ENCODE measurements at places on chromosomes 12 and 14.

GRCh38 chr14:68476212-68477109 is 316.4 kb downstream of the ZFP36L1 start:
- DNase-seq: no peak

- no peak for DNase-seq
Measured at GRCh38 chr12:86748894-86749293, 492.7 kb upstream of the MGAT4C start.

- no peak for DNase-seq
Measured at GRCh38 chr12:53795927-53796326, 44.1 kb upstream of the CISTR start.

DNA sequence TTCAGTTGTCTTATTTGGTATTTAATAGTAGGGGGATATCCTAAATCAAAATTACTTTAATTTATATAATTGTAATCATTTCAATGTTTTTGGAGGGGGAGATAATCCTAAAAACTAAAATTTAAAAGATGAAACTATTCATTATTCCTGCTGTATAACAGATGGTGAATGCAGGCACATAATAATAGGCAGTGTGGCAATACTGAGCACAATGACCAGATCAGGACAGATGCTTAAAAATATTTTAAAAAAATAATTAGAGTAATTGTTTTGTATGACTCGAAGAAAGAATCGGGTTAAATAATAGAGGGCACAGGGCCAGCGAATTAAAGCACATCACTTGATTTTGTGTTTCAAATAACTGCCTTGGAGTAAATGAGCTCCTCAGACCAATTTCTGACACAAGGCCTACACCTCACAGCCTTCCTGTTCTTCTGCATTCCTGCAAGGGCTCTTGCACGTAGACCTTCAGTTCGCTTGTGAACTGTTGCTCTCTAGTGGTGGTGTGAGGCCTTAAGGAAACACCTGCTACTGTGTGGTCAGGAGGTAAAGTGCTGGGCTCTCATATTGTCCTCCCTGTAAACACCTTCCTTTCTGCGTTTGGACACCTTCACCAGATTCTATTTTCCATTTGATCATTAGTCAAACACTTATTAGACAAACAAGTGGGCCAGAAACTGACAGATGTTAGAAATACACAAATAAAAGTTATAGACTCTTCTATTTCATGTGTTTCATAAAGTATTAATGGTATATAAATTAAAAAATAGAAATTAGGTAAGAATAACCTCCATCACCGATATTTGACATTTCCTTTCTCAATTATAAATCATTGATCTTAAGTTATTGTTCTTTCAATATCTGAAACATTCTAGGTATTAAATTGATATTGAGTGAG is 29.3 kb upstream of the KLRF1 start:
- peak; percentile 13 for DNase-seq

GRCh38 chr12:91274916-91275315 is 92.3 kb upstream of the DCN start:
- no peak for DNase-seq

DNA sequence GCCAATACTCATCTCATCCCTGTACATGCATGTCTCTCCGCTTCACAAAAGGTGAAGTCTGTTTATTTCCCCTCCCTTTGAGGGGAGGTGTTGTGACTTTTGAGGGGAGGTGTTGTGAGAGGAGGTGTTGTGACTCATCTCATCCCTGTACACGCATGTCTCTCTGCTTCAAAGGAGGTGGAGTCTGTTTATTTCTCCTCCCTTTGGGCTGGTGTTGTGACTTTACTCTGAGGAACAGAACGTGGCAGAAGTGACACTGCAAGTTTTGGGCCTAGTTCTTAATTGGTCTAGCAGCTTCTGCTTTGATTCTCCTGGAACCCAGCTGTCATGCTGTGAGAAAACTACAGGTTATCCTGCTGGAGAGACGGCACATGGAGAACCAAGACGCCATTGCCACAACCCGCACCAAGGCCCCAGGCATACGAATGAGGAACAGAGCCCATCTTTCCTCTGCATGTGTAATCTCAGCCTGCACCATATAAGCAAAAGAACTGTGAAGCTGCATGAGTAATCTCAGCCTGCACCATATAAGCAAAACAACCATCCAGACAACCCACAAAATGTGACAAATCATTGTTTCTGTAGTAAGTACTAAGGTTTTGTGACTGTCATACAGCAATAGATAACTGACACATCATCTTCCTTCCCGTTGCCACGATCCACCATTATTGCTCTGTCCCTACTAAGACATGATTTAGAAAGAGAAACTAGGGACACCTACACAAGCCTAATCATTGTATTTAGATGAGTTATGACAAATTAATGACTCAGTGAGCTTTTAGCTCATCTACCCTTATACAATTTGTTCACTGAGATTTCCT is 30.0 kb downstream of the GALNT4 start:
- DNase-seq: no peak

GRCh38 chr14:89654998-89655397 is 238.0 kb upstream of the FOXN3 start:
- DNase-seq: no peak

- no peak for DNase-seq
Measured at GRCh38 chr14:101442451-101442850, 118.8 kb upstream of the DIO3 start.

DNA sequence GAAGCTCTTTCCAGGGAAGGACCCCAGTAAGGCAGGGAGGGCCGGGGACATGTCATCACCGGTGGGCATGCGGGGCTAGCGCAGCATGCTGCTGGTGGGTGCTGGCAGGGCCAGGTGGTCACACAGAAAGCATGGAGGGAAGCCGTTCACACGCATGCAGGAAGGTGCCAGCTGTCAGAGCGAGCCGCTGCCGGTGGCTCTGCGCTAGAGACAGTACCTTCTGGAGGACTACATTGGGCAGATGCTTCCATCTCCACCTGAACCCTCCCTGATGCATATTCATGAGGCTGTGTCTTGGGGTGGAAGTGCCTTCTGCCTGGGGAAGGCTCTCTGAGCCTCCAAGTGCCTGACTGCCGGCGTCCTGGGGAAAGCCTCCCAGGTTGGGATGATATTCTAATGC is 203.8 kb downstream of the CALM1 start:
- no peak for DNase-seq

DNA sequence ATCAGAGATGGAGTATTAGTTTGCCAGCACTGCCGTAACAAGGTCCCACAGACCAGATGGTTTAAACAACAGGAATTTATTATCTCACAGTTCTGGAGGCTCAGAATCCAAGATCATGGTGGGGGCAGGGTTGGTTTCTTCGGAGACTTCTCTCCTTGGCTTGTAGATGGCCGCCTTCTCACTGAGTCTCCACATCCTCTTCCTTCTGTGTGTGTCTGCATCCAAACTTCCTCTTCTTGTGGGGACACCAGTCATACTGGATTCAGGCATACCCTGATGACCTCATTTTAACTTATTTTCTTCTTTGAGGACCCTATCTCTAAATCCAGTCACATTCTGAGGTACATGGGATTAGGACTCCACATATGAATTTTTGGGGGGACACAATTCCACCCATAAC is 455.5 kb downstream of the RGS6 start:
- DNase-seq: no peak

- DNase-seq: no peak
Measured at GRCh38 chr14:53955671-53956426, 776 bp downstream of the BMP4 start.

DNA sequence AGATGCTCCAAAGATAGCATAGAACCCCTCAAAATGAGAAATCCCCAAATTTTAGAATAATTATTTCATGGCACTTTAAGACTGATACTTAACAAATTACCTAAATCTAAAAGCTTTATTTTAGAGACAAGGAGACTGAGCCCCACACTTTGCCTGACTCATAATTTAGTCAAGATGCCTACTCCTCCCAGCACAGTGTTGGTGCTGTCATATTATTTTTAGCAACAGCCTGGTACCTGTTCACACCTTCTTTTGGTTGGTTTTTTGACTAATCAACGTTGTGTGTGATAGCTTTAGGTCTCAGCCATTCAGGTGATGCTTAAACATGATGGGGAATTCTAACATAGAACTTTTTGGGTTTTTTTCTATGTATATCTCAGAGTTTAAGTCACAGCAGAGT is 120.2 kb downstream of the SEC23A start:
- DNase-seq: no peak

- no peak for DNase-seq
Measured at GRCh38 chr14:88195676-88196075, 127.4 kb downstream of the KCNK10 start.

- DNase-seq: no peak
Measured at GRCh38 chr12:61490526-61491498, 769.4 kb upstream of the USP15 start.
